WERI-Rb-1 (cell line): ENCODE measurements at places on chromosomes 5 and 9.

DNA sequence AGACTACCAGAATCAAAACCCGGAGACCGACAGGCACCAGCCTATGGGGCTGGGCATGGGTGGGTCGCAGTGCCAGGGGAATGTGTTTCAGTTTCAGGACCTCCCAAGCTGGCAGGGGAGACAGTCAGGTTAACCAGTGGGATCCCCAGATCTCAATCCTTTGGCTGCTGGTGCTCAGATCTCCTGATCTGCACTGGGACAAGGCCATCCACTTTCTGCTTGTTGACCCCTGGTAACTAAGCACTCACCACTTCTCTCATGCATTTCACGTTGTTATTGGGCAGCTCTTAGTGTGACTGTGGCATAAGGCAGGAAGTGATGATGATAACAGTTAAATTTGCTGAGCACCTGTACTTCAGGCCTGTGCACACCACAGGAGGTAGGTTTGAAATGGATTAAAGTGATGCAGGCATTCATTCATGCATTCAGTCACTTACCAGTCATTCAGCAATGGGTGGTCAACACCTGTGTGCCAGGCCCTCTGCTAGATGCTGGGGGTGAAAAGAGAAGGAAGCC, 42.1 kb upstream of the STXBP1 start:
- DNase-seq = no peak

DNA sequence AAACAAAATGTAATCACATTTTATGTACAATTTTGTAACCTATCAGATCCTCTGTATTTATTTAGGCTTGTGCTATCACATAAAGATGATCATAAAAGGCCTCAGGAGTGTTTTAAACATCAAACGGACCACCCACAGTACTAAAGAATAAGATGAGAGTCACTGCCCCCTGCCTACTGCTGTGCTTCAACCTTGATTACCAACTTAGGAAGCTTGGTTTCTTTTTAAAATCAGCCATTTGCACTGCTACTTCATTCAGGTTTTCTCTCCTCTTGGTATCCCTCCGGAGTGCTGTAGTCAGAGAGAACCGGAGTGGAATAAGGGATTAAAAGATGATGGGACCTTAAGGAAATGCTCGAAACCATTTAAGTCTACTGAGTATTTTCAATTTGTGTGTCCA, 6.9 kb downstream of the C7 start:
- DNase-seq = no peak

DNA sequence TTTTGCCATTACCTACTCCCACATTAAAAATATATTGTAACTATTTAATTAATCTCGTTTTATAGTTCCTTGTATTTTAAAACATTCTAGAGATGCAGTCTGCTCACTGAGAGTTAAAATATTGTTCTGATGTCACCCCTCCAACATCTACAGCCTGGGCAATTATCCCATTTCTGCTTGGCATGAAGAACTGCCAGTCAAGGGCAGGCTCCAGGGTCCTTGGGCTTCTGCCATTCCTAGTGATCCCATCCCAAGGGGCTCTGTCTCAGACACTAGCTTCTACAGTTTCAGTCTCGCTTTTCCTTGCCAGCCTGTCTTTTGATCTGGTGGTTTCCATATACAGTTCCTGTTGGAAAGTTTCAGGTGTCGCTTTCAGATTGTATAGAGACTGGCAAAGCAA, 287.2 kb downstream of the TMEM232 start:
- DNase-seq = no peak

GRCh38 chr9:137825324-137825989, 52.1 kb upstream of the CACNA1B start:
- no peak for DNase-seq

DNA sequence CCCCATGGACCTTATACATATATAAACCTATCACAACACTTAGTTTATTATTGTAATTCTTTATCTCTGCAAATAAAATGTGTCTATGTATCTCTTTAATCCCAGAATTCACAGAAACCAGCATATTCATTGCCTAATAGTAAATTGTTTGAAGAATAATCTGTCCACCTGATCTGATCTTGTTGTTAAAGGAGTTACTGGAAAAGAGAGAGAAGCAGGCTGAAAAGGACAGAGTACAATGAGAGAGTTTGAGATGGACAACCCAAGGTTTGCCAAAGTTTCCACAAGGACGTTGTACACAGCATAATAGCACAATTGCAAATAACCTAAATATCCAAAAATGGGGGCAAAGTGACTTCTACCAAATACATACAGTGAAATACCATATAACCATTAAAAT, 23.8 kb downstream of the PLPP1 start:
- no peak for DNase-seq

GRCh38 chr5:82312373-82312856, 34.3 kb upstream of the RPS23 start:
- DNase-seq = peak; percentile 66

GRCh38 chr9:86508208-86508903, 154.1 kb upstream of the TUT7 start:
- no peak for DNase-seq

DNA sequence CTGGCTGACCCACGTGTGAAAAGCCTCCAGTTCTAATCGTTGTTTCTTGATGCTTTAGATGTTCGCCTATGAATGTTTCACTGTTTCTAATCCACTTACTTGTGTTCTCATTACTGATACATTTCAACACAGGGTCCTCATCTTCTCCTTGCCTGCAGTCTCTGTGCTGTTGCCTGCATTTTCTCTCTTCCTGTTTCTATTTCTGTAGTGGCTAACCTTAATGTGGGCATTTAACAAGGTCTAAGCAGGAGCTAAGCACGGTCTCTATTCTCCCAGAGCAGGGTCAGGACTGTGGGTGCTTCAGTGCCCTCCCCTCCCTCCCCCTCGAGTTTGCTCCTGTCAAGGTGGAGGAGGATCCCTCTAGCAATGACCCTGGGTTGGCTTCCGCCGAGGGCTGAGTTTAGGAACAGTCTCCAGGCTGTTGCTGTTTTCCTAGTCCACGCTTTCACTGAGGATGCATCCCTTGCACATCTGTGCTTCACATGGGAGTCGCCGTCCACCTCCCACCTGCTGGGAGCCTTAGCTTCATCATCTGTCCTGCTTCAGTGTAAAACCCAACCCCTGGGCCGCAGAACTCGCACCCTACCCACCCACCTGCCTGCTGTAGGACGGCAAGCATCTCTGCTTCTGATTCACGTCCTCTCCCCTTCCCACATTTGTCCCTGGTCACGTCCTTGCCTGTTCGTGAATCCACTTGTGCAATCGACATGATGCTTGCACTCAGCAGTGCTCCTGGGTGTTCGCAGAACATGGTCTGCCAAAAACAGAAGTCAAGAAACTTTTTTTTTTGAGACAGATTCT, 2.4 kb upstream of the EXOC3 start:
- no peak for DNase-seq

DNA sequence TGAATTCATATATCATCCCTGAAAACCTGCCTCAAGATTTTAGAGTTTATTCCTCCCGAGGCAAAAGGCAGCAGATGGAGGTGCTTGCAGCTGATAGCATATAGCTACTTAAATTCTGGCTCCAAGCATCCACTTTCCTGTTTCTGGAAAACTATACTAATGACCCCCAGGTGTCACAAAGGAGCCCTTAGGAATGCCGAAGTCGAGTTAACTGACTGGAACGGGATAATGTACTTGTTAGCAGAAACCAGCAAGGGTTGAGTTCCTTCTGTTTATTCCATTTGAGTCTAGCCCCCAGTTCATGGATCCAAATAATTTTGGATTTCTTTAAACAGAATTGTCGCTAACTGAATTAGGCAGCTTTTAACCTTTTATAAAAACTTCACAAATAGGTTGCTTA, 44.5 kb downstream of the PTTG1 start:
- DNase-seq = no peak

GRCh38 chr9:82581516-82581915, 481.4 kb downstream of the RASEF start:
- no peak for DNase-seq

DNA sequence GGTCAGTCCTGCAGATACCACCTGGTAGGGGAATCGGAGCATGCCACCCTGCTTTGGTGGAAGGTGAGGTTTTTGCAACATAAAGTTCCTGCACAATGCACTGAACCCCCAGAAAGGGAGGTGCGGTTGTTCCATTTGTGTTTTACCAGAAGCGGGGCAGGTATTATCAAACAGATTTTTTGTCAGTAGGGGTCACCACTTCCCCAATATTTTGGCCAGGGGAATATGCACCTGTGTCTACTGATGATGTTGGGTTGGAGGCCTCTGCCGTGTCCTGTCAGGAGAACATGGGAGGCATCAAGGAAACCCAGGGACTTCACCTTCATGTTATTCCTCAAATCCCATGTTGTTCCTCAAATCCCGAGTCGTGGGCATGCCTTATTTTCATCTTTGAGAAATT, 438.7 kb downstream of the NTRK2 start:
- DNase-seq = no peak

- no peak for DNase-seq
Observed at GRCh38 chr5:41083306-41083705, 12.2 kb upstream of the MROH2B start.

GRCh38 chr9:8860086-8860485, 1060.5 kb upstream of the DMAC1 start:
- DNase-seq = no peak

- no peak for DNase-seq
Observed at GRCh38 chr5:6202968-6203365, 175.4 kb downstream of the MED10 start.

GRCh38 chr9:32864971-32865370, 81.6 kb downstream of the TMEM215 start:
- DNase-seq = no peak

DNA sequence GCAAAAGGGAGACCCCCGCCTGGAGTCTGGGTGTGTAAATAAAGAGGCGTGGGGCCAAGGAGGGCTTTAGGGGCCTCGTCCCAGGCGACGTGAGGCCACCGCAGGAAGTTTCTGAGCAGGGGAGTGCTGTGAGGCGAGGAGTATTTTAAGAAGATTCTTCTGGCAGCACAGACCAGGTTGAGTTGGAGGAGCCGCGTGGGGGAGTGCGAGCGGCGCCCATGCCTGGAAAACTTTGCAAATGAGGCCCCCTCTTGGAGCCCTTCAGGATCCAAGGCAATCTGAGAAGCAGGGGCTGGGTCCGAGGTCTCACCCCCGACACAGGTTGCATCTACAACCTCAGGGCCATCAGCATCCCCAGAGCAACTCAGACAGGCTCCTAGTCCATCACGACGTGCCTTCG, 24.3 kb upstream of the CPLX2 start:
- DNase-seq = no peak

DNA sequence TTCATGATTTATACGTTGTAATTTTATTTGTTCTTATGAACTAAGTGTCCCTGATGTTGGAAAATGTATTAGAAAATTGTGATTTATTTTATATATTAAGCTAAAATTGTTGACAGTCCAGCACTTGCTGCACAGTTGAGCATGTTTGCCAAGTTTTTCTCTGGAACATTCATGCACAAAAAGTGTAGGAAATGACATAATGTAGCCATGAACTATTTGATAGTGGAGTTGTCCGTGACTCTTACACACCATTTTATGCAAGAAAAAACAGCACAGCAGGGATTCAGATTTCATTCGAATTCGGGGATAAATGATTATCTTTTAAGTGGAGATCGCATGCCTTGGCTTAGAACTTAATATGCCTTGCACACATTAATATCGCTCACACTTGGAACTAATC, 708.6 kb upstream of the WWC1 start:
- no peak for DNase-seq

GRCh38 chr9:127776195-127776923, 2.1 kb downstream of the SH2D3C start:
- peak; percentile 55 for DNase-seq

GRCh38 chr5:72295539-72295938, 24.5 kb downstream of the MRPS27 start:
- DNase-seq = no peak

- no peak for DNase-seq
Observed at GRCh38 chr9:10704720-10705119, 91.9 kb upstream of the PTPRD start.

DNA sequence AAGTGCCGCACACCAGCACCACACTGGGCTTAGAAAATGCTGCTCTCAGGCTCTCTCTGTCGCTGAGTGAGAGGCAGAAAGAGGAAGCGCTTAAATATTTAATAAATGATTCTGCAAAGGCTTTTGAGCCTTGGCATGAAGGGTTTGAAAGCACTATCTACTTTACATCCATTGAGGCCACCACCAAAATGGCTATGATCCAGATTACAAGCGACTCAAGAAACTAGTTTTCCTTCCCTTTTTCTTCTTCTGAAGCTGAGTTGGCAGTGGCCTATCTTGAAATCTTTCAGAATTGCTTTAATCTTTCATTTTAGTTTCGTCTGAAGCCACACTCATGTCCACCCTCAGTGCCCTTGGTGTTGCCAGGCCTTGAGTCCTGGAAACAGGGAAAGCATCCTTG, 59.5 kb downstream of the EBF1 start:
- DNase-seq = no peak

DNA sequence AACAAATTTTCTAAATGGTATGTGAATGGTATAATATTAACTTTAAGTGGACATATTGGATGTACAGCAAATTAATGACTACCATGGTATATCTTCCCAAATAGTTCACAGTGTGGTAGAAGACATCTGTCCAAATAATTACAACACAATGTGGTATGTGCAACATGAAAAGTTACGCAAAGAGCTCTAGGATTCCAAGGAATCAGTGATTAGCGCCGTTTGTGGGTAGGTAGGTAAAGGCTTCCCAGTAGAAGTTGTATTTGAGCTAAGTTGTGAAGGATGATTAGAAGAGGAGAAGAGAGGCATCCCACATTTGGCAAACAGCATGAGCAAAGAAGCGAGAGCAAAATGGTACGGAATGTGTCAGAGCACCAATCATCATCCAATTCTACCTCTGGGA, 14.3 kb upstream of the KLF9 start:
- no peak for DNase-seq

DNA sequence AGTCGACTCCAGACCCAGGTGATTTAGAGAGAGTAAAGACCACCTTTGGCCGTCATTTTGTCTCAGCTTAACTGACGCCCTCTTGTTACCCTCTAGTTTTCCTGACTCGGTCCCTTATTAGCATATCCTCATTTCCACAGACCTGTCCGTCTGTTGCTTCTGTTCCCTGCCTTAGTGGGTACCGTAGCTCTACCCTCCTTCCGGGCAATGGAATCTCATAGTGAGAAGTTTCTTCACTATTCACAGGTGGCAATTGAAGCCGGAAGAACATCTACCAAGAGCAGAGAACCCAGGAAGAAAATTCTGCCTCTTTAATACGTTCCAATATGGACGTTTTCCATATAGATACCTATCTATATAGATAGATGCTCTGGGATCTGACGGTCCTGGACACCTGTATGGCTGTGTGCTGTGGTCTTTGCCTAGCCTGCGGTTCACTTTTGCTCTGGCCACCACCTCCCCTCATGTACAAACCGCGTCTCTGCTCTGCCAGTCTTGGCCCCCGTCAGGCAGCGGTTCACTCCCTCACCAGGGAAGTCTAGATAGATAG, 652 bp upstream of the TMEM161B start:
- peak; percentile 10 for DNase-seq

- DNase-seq = no peak
Observed at GRCh38 chr5:31939151-31939550, 235.0 kb downstream of the GOLPH3 start.

GRCh38 chr5:93461756-93462155, 119.3 kb downstream of the NR2F1-AS1 start:
- no peak for DNase-seq

DNA sequence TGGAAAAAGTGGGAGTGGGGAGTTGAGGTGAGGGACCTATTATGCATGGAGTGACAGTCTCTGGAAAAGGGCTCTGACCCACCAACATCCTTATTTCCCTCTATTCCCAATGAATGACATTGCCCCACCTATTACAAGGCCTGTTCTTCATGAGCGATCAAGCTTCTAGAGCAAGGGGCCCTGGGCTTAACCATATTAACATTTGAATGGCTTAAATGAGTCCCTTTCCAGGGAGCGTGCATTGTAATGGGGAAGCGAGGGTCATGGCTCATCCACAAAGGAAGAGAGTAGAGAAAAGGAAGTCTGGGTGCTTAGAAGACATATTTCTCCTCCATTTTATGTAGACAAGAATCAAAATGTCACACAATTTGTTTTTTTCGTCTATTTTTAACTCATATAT, 255.5 kb downstream of the CAAP1 start:
- no peak for DNase-seq
